BJ (cell line): ENCODE measurements at places on chromosomes 5 and 9. TPM values are rescaled to one million over a fixed set of nuclear protein-coding genes. Genes with fewer than 3 reads are reported as not detected.

HSPB3 gene
- polyA plus RNA-seq, result 14.4 and 22.2 TPM in 2 replicates

PCDHB16 gene
- 0.21 and 0.32 TPM in 2 replicates for polyA plus RNA-seq

- no peak for DNase-seq
Measured at GRCh38 chr9:89383030-89383720, 64.9 kb downstream of the SECISBP2 start.

- DNase-seq, result no peak
Measured at GRCh38 chr5:77181596-77182304, 28.7 kb upstream of the PDE8B start.

GRCh38 chr9:3292311-3292710 lies 233.5 kb downstream of the RFX3 start:
- peak; percentile 18 for DNase-seq

- no peak for DNase-seq
Measured at GRCh38 chr9:124267271-124267807, 9.6 kb downstream of the NEK6 start.

DNA sequence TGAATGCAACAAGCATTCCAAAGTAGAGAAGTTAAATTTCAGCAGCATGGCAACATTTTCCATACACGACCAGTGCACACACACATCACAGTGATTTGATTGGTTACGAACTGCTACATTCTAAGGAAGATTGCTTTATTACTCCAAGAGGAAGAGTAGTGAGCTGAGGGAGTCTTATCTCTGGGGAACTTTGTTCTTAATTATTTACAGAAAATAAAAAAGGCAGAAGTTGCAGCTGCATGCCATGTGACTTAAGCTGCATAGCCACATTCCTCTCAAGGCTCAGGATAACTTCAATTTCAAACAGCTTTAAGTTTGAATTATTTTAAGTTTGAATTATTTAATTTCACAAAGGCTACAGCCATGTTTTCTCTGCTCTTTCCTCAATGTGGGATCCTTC lies 71.6 kb upstream of the HSPB3 start:
- DNase-seq, result no peak

HABP4 gene
- 9.2 and 10.2 TPM in 2 replicates for polyA plus RNA-seq

GRCh38 chr5:181283347-181283746 lies 22.4 kb upstream of the TRIM52 start:
- DNase-seq, result no peak

SARDH gene
- polyA plus RNA-seq, result 0.12 and 0.53 TPM in 2 replicates

ANKRD18B gene
- 0.74 and 1.2 TPM in 2 replicates for polyA plus RNA-seq

DNA sequence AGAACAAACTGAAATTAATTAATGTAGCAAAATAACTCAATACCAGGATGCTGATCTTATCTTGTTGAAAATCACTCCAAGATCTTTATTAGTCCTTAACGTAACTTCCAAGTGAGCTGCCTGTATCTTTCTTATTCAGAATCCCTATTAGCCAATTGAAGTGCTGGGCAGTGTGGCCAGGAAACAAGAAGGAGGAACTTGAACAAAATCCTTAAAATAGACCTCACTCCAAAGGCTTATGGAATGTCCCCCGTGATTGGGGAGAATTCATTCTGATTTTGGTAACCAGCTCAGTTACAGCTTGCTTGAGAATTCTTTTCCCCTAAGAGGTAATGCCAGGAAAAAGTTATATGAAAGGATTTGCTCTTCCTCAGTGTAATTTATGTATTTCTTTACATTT lies 171.0 kb downstream of the DEPDC1B start:
- no peak for DNase-seq

GRCh38 chr9:73845954-73846690 lies 651.0 kb upstream of the RORB start:
- no peak for DNase-seq

GRCh38 chr5:44708602-44709001 lies 100.1 kb upstream of the MRPS30 start:
- no peak for DNase-seq

GRCh38 chr9:112624711-112625707 lies 92.9 kb downstream of the INIP start:
- no peak for DNase-seq

GRCh38 chr5:40847525-40847924 lies 6.4 kb downstream of the CARD6 start:
- no peak for DNase-seq

- no peak for DNase-seq
Measured at GRCh38 chr5:42109006-42109572, 184.0 kb downstream of the FBXO4 start.

- no peak for DNase-seq
Measured at GRCh38 chr5:104265531-104266140, 703.0 kb upstream of the NUDT12 start.

DNA sequence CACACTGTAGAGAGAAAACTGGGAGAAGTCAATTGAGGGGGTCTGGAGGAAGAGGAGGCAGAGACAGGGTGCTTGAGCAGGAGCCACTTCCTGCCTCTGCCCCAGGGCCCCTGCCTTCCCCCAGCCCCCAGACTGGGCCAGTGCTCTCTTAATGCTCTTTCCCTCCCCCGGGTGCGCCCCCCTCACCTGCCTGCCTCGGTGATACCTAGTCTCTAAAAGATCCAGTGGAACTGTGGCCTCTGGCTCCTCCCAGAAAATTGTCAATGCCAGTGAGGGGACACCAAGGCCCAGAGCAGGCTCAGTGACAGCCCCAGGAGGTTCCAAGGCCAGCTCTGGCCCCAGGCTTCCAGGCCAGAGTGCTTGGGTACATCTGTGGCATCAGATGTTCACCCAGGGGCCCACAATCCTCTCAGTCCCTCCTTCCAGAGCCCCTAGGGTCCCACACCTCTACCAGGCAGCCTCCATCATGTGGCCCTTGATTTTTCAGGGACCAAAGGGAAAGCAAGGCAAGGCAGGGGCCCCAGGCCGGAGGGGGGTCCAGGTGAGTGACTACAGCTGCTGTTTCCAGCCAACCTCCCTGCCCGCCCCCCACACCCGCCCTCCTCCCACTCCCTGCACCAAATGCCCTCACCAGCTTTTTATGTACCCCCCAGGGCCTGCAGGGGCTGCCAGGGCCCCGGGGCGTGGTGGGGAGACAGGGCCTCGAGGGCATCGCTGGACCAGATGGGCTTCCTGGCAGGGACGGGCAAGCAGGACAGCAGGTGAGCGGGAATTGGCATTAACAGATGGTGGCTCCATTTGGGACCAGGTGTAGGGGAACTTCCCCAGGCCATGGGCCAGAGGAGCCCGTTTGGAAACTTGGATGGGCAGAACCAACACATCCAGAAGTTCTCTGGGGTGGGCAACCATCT lies 33.1 kb upstream of the ORM1 start:
- DNase-seq, result no peak

ELOVL7 gene
- 0.02 and 0.05 TPM in 2 replicates for polyA plus RNA-seq

DNA sequence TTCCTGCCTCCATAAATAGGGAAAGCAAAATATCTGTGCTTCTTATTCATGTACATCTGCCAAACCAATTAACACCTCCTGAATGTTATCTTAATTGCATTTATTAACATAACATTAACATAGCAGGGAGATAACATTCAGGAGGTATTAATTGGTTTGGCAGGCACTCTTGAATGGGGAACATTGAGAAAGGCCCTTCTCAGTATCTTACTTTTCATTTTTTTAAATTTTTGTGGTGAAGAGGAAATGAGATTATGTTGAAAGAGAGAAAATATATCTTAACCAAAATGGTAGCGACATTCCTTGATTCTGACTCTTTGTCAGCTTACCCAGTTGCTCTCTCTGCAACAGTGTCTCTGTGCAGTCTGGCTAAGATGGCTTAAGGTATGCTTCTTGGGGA lies 100.4 kb upstream of the TLE1 start:
- no peak for DNase-seq

DNA sequence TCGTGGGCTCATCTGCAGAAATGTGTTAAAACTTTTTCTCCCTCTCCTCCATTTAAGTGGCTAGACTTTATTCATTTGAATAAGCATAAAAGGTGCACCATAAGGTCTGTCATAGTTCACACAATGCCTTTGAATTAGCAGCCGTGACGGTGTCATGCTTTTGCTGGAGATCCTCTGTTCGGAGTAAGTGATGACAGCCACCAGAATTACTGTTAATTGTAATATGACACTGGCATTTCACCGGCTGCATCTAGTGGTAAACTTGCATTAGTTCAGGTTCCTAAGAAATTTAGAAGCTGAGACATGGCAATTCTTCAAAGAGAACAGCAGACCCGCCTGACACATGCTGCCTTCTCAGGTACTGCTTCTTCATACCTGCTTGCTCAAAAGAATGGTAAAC lies 241.7 kb downstream of the EBF1 start:
- DNase-seq, result no peak

- DNase-seq, result no peak
Measured at GRCh38 chr5:55360190-55360589, 52.4 kb downstream of the MTREX start.

GRCh38 chr9:79884546-79884945 lies 312.8 kb downstream of the TLE4 start:
- no peak for DNase-seq

DNA sequence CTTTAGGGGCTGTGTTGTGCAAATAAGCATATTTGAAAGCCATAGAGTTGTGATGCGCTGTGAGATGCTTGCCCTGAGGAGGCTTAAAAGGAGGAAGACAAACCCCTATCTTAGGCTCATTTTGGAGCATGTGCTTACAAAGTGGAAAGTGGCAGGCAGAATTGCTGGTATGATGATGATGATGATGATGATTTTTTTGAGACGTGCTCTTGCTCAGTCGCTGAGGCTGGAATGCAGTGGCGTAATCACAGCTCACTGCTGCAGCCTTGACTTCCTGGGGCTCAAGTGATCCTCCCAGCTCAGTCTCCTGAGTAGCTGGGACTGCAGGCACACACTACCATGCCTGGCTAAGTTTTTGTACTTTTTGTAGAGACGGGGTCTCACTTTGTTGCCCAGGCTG lies 1.7 kb downstream of the CNOT8 start:
- DNase-seq, result no peak

PCDHA10 gene
- polyA plus RNA-seq, result 0.02 TPM in 2 replicates

- DNase-seq, result no peak
Measured at GRCh38 chr9:92527291-92527828, 8.4 kb downstream of the ECM2 start.

- no peak for DNase-seq
Measured at GRCh38 chr5:81391-82021, 10.5 kb upstream of the PLEKHG4B start.

ROPN1L gene
- 0.54 TPM in 2 replicates for polyA plus RNA-seq

DNA sequence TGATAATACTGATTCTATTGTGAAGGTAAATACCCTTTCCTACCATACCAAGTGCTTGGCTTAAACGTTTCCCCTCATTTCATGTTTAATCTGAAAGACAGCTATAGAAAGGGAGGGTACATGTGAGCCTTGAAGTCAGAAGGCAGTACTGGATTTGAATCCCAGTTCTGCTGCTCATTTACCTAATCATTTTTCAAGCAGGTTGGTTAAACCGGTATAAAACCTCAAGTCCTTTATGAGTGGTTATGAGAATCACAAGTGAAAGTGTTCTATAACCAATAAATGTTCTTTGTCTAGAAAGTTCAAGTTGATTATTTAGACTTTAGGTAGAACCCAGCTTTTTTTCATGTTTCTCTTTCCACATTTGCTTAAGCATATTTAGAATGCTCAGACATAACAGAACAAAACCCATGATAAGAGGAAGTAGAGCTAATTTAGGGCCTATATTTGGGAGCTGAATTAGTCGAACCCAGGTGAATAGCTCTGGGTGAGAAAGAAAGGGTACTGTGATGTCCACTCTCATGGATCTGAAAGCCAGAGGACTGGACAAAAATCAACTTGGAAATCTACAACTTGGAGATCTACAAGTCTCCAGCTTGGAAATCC lies 29.7 kb upstream of the F2RL2 start:
- no peak for DNase-seq

- no peak for DNase-seq
Measured at GRCh38 chr5:170508036-170508435, 4.2 kb downstream of the KCNIP1 start.

DNA sequence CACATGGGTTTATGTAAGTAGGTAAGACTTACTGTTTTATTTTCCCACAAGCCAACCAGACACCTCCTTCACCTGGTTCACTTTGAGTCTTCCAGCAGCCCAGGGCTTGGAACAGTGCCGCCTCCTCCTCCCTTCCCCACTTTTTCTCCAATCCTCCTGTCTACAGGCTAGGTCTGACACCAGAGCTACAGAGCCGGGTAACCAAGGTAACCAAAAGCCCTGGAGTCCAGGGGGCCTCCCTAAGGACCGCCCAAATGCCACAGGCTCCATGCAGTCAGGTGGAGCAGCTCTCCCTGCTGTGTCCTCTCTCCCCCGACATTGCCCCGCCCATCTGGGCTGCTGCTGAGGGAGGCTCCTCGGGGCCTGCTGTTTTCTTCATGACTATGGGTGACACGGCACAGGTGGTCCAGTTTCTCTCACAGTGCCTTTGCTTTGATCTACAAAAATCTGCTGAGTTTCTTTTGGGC lies 138.0 kb upstream of the EFNA5 start:
- no peak for DNase-seq

GRCh38 chr9:136047775-136048559 lies 47.1 kb downstream of the NACC2 start:
- no peak for DNase-seq

OSMR gene
- 43.4 and 53.3 TPM in 2 replicates for polyA plus RNA-seq

WDR38 gene
- polyA plus RNA-seq, result not detected in 2 replicates

NR6A1 gene
- polyA plus RNA-seq, result 0.23 and 0.25 TPM in 2 replicates

GRCh38 chr9:136090768-136091581 lies 4.1 kb downstream of the NACC2 start:
- DNase-seq, result no peak
